ENCODE measurements at places on chromosomes 7 and 10.

DNA sequence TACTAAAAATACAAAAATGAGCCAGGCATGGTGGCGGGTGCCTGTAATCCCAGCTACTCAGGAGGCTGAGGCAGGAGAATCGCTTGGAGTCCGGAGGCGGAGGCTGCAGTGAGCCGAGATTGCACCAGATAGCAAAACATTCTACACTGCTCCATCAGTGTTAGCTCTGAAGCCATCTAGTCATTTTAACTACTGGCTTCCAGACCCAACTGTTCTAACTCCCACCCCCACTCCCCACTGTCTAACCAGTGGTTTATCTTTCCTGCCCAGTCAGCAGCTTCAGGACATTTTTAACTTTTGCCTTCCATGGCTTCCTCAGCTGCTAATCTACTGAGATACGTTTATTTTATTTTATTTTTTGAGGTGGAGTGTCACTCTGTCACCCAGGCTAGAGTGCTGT lies 6.2 kb upstream of the FRAT1 start:
- no peak for DNase-seq

DNA sequence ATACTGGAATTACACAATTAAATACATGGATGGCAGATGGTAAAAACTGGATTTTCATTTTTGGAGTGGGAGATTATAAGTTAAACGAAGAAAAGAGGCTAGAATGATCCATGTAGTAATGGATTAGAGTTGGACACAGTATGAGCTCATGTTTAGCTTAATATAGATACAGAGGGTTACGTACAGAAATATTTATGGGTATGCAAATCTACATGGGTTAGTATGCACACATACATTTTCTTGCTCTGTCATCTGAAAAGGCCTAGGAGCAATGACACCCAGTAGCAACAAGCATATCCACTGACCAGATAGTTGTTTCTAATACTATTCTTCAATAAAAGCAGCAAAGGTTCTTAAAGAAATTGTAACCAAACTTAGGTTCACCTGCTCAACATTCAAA lies 366.4 kb downstream of the SEMA3D start:
- no peak for DNase-seq

DNA sequence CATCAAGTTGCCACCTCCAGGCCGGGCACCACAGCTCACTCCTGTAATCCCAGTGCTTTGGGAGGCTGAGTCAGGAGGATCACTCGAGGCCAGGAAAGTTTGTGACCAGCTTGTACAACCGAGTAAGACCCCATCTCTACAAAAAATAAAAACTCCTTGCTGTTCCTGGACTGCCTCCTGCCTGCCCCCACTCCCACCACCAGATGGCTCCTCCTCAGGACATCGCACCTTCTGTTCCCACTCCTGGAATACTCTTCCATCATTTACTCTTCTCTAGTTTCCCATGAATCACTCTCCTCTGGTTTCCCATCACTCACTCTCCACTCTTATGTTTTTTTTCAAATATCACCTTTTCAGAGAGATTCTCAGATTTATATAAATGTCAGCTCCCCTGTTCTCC lies 540.7 kb downstream of the CALN1 start:
- no peak for DNase-seq

DNA sequence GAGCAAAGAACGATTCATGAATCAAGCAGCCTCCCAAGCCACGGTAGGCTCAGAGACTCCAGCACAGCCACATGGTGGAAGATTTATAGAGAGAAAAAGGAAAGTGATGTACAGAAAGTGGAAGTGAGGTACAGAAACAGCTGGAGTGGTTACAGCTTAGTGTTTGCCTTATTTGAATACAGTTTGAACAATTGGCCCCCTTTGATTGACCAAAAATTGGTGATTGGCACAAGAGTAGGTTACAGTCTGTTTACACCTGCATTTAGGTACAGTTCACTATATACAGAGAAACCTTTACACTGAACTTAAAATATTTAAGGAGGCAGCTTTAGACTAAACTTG lies 136.4 kb upstream of the ASAH2 start:
- no peak for DNase-seq

- no peak for DNase-seq
Observed at GRCh38 chr7:94059746-94060145, 55.6 kb upstream of the BET1 start.

GRCh38 chr10:30028006-30028737 lies 31.2 kb downstream of the JCAD start:
- no peak for DNase-seq
